ENCODE measurements at places on chromosomes 3 and 15. TPM values are rescaled to one million over a fixed set of nuclear protein-coding genes. Genes with fewer than 3 reads are reported as not detected.

- no peak for DNase-seq
These were observed 990.4 kb downstream of the GBE1 start for GRCh38 chr3:80771085-80771484.

GRCh38 chr3:52463416-52463815 lies 8.0 kb downstream of the NISCH start:
- DNase-seq: no peak

GRCh38 chr15:45429941-45430792 lies 51.8 kb upstream of the GATM start:
- peak; percentile 81 for DNase-seq

DNA sequence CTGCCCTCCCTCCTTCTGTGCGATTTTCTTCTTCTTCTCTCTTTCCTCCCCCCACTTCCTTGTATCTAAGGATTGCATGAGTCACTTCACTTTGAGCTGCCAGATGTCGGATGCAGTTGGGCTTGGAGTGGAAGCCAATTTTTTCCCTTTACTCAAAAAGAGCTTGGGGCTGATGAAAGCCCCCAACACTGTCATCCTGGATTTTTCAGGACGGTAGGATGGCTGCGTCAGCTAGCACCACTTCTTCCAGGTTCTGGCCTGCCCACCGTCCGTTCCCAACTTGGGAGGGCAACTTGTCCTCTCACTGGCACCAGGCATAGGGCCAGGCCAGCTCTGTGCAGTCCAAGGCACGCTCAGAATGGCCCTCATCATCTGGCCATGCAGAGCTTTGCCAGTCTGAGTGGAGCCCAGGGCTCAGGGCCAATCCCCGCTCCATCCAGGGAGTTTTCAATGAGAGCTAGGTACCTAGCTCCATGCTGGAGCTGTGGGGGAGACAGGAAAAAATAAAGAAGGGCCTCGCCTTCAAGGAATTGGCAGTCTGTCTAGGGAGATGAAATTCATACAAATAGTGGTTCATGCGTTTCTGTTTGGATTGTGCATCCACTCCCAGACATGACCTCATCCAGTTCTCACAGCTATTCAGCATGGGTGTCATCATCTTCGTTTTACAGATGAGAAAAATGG lies 47.7 kb upstream of the INSYN1 start:
- peak; percentile 69 for DNase-seq

DNA sequence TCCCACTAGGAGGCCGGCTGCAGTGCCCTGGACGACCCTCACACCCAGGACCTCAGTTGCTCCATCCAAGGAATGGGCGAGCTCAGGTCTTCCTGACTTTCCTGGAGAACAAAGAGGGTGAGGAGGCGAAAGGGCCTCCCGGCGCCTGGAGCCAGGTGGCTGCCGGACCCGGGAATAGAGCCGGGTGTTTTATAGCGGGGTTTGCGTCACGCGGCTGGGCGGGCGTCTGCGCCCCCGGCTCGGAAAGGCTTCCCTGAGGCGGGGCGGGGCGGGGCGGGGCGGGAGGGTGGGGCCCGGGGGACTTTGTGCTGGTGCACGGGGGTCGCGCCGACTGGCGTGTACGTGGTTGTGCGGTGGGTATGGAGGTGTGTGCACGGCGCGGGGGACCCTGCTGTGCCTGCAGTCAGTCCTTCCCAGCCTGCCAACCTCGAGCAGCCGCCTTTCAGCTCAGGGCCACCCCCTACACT lies 4.6 kb upstream of the PRKCD start:
- no peak for DNase-seq

The DGKG gene
- 6.1 TPM for total RNA-seq

- DNase-seq: no peak
These were observed 160.0 kb upstream of the CGNL1 start for GRCh38 chr15:57216288-57216687.

DNA sequence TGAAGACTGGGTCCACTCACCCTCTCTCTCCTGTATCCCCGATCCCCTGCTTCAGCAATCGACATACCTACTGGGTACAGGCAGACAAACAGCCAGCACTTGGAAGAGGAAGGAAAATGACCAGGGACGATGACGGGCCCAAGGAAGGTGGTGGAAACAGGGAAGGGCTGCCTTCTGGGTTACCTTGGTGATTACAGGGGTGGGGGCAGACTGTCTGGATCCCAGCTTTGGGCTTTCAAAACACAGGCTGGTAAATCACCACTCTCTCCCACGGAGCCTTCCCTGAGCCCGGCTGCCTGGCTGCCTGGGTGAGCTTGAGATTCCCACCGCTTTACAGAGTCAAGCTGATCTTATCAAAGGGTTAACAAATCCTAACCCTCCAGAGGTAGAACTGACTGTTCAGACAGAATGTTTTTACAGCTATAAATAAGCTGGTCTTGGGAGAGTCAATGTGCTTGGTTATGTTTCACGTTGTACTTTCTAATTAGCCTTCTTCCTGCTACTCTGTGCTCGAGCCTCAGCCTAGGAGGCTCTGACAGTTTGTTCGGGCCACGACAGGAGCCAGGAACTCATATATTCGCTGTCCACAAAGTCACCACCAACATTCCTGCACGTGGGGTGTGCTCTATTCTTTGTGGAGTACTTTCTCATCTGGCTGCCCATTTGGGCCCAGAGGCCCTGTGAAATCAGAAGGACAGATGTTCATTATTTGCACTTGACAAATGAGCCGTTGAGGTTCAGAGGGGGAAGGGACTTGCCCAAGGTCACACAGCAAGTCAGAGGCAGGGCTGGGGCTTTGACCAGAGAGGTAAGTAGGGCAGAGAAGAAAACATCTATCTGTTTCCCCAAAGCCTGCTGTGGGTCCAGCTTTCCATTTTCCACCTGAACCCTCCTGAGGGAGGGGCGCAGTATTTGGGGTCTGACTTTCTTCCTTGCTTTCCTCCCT lies 63.5 kb downstream of the FEM1B start:
- DNase-seq: no peak

DNA sequence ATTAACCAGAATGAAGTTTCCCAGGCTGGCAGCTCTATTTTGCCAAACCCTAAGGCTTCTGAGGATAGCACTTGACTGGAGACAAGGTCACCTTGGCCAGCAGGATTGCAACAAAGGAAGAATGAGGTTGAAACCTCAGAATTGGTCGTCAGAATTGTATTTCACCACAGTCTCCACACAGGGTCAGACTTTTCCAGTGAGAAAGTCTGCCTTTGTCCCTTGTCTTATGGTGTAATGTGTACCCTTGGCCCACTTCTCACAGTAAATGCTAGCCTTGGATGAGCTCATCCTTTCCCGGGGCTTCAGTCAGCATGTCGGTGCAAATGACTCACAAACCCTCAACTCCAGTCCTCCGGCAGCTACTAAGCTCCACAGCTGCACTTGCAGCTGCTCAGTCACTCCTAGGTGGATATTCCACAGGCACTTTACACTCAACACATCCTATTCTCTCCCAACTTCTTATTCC lies 19.7 kb downstream of the SSR3 start:
- peak; percentile 94 for DNase-seq

DNA sequence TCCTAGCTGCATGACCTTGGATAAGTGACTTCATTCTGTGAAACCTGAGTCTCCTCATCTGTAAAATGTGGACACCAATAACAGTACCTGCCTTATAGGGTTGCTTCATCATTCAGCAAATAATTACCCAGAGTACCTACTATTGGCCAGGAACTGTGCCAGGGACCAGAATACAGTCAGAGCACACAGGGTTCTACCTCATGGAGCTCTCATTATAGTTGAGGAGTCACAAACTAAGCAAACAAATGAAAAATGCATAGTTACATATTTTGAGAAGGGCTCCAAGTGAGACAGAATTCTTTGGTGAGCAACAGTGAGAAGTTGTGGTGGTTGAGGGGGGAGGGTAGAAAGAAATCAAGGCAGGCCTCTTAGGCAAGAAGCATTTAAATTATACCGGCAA lies 308.6 kb upstream of the WNT5A start:
- DNase-seq: no peak

The ZNF620 gene
- total RNA-seq: 3.6 TPM

GRCh38 chr3:186567072-186567921 lies at the start of gene TBCCD1:
TBCCD1 (minus strand) TSS chr3:186567339; CDS start chr3:186564329, 3,010 bp downstream.
- peak; percentile 94 for DNase-seq

GRCh38 chr3:126351771-126352475 lies 5.3 kb downstream of the KLF15 start:
- peak; percentile 63 for DNase-seq

DNA sequence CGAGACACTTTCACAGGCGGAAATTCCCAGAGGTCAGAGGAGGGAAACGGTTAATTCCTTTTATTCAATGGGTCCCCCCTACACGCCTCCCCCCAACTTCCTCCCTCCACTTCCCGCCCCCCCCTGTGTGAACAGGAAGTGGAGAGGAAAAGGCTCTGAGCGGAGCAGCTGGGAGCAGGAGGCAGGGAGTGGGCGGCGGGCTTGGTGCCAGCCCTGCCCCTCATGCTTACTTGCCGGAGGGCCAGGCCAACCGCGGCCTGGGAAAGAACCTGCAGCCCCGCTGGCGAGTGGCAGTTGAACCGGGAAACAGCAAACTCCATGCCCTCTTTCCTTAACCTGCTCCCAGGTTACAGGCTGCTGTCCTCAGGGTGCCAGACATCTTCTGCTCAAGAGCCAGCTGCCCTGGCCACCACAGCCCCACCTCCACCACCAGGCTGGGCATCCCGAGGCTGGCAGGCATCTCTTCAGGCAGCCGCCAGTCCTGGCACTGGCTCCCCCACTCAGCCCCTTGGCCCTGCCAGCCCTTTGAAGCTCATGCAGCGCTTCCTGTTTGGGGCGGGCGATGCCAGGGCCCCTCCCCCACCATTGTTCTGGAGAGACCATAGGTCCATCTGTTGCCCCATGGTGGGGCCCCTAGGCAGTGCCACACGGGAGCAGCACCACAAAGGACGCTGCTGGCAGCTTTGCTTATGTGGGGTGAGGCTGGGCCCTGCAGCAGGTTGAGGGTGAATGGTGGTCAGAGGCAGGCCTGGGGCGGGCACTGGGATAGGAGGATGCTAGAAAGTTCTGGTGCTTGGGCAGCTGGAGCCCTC lies 12.9 kb downstream of the VPS18 start:
- no peak for DNase-seq

The CFAP44 gene
- 5.7 TPM for total RNA-seq

The LIPC gene
- total RNA-seq: not detected

The KLF13 gene
- 25.0 TPM for total RNA-seq

DNA sequence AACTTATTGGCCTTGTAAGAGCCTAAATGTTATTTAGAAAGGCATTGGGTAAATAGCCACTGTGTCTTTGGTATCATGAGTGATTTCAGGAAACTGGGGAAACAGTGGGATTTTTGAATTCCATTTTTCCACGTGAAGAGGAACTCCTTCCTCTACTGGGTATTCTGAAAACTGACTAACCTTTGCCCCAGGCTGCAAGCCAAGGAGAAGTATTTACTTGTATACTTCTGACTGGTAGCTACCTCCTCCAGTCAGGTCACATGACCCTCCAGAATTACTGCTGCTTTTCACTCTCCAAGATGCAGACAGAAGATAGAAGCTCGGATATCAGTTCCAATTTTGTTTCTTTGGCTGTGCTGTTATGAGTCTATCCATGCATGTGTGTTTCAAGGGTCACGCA lies 50.9 kb upstream of the MAP3K13 start:
- no peak for DNase-seq

DNA sequence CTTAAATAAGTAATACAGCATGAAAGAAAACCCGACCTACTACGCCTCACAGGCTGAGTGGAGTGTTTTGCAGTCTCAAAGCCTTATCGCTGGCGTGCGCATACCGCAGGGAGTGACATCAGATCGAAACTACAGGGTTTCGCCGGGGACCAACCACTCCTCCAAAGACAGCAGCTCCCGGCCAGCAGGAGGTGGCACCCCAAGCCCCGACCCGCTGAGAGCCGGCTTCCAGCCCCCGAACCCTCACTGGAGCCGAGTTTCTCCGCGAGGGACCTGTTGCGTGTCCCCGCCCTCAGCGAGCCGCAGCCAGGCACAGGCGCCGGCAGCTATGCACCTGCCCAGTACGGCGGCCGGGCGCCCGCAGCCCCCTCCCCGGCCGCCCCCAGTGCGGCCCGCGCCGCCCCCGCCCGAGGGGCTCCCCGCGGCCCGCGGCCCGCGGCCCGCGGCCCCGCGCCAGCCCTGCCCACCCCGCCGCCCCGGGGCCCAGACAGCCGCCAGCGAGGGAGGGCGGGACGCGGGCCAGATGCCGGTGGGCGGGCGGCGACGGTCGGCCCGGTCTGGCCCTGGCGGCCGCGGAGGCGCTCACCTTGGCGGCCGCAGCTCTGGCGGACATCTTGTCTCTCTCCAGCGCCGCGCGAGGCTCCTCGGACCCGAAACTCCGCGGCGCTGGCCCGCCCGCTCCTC lies 710 bp downstream of the TJP1 start:
- peak; percentile 88 for DNase-seq

DNA sequence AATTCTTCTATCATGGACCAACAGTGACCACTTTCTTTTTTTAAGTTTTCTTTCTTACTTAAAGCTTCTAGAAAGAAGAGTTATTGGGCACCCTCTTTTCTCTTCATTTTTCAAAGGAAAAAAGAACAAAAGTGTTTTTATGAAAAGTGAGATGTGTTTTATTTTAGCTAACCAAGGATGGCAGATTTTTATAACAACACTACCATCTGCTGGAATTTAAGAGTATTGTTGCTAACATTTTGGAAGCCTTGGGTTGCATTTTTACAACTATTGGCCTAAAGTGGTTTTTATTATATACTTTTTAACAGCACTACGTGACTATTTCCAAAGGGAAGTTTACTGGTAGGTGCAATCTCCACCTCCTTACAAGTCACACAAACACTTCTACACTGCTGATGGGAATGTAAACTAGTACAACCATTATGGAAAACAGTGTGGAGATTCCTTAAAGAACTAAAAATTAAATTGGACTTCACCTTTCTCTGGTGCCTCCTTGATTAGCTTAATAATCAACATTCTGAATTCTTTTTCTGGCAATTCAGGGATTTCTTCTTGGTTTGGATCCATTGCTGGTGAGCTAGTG lies 237.7 kb upstream of the AGTR1 start:
- DNase-seq: no peak

The ALDH1A3 gene
- 36.4 TPM for total RNA-seq

- peak; percentile 89 for DNase-seq
These were observed 50.6 kb downstream of the IQSEC1 start for GRCh38 chr3:13022348-13023234.

The MYZAP gene
- 31.4 TPM for total RNA-seq

The DCBLD2 gene
- 49.6 TPM for total RNA-seq

DNA sequence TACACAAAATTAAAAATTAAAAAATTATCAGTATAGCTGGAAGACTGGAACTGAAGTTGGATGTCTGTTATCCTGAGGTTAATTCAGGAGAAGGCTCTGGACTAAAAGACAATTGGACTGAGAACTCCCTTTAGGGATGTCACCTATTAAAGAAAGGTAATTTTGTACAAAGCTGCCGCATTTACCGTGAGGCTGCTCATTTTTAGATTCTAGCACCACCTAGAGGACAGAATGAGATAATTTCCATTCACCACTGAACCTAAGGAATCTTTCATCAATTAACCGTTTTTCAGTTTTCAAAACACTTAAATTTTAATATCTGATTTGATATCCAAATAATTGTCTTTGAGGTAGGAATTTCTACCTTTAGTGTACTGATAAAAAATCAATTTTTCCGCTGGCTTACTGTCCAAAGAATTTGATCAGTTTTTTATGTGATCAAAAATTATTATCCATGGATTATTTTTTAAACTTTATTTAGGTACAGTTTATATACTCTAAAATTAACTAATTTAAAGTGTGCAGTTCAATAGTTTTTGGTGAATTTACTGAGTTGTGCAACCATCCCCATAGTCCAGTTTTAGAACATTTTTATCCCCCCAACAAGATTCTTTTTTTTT lies 106.7 kb upstream of the TNIK start:
- no peak for DNase-seq
